ENCODE measurements at places on chromosomes 5 and 9.

DNA sequence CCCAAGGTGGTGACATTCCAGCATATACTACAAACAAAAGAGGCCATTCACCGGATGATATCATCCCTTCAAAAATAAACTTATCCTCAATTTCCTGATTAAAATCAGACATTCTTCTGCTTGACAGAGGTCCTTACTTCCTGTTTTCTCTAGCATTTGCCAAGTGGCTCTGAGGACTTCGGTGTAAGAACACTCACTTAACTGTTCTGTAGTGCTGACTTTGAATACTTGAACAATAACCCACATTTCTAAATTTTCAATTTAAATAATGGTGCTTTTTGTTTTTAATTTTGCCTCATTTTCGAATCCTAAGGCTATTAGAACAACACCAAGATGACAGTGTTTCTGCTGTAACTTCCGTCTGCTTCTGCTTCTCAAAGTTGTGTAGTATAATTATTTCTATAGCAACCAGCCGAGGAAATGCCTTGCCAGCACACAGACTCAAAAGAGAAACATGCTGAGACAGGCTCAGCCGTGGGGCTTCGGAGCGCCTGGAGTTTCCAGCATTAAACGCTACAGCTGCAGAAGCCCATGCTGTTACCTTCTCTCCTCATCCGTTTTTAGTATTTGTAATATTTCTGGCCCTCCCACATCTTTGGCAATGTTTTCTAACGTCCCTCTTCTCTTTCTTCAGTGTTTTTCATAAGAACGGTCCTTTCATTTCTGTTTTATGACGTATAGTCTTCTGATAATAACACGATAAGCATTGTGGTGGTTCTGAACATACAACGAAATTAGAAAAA, 19.5 kb upstream of the ANXA1 start:
- DNase-seq: no peak

DNA sequence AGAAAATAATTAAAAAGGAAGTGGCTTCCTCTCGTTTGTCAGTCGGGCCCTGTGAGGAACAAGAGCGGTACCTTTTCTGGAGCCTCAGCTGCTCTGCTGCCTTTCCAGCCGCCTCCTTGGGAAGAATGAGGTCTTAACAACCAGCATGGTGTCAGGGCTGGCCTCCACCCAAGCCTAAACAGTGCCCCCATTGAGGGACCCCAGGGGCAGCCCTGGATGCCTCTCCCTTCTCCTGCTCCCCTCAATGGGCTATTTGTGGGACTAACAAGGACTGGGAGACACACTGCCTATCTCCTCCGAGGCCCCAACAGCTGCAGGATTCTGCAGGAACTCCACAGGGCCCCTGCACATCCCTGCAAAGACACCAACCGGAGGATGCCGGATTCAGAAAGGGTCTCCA, 155.4 kb upstream of the MAP3K1 start:
- DNase-seq: no peak

DNA sequence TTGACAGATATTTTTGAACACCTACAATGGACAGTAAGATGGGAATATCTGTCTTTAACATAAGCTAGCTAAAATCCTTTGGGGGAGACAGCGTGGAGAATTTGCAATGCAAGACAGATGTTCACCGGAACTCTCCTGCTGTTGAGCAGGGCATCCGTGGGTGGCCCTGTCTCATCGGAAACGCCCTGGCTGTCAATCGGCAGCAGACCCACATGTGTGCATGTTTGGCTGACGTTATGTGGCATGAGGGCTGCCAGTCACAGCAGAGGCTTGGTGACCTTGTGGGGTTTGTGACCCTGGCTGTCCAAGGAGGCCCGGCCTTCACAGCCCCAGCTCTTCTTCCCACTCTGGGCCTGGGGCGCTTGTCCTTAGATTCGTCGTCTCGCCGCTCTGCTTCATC, 129.7 kb upstream of the OTULINL start:
- DNase-seq: no peak

- DNase-seq: no peak
These were observed 71.2 kb upstream of the TAF1L start for GRCh38 chr9:32706725-32707100.

GRCh38 chr9:89115426-89115825, 63.2 kb downstream of the SHC3 start:
- DNase-seq: no peak

DNA sequence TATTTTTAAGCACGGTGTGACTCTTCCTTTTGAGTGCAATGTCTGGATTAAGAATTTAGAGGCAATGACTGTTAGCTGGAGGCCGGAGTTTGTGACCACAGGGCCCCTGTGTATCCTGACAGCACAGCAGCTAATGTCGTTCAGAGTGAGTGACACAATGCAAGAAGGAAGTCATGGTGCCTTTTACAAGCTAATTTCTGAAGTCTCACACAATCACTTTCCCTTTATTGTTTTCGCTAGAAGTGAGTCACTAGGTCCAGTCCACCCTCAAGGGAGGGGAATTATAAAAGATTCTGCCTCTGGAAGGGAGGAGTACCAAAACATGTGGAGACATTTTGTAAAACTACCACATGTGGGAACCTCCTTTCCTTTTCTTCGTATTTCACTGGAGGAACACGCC, 185.5 kb upstream of the FGF10 start:
- no peak for DNase-seq

DNA sequence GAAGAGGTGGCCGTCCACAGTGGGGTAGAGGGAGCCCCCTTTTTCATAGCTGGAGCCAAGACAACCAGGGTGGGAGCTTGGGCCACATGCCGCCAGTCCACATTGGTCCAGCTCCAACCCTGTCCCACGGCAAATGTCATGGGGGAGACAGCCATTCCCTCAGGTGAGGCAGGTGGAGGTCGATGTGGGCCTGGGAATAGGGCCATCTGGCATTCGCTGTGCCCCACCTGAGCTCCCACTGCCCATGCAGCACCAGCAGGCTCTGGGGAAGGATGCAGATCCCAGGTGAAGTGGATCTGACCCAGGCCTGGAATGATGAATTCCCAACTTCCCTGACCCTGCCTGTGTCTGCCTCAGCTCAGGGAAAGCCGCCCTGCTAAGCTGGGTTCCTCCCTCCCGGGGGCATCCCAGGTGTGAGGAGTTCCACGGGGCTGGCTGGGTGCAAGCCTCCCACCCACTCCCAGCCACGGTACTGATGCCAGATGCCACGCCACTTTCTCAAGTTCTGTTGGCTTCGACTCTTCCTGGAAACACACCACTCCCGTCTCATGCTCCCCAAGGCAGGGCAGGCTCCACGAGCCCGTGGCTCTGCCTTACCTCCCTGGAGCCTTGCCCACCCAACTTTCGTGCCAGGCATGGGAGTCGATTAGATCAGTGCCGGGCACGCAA, 25.2 kb upstream of the FCN2 start:
- DNase-seq: no peak

GRCh38 chr9:75615284-75615683, 275.2 kb upstream of the PCSK5 start:
- no peak for DNase-seq

GRCh38 chr5:32426440-32427151, 17.9 kb downstream of the ZFR start:
- DNase-seq: no peak

DNA sequence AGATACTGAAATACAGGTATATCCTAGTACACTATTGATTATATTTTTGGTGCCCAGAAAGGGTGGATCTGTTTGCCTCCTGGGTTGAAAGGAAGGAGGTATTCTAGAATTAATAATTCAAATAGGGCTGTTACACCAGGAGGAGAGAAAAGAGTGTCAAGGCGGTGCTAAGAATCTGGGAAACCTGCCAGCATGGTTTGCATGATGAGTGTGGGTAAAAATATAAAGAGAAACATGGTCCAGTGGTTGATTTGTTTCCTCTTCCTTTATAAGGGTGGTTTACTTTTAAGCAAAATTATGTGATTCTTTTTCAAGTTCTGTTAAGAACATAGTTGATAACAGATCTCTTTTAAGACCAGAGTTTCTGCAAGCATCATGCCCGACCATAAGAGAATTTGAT, 69.4 kb upstream of the NFIB start:
- no peak for DNase-seq

DNA sequence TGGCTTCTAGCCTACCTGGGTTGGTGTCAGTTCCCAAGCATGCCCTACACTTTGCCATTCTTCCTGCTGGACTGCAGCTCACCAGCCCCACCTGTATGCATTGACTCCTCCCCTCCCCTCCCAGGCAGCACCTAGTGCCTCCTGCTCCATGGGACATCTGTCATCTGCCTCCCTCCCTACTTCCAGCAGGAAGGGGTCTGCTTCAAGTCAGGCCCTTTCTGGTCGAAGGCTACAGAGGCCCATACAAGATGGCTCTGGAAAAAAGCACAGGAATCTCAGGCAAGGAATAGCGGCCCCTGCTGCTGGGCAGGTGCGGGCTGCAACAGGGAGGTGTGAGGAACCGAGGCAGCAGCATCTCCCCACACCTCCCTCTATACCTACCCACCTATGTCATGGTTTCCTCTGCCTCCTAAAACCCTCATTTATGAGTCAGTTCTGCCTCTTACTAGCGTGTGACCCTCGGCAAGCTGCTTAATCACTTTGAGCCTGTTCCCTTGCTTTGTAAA, 19.7 kb downstream of the WWC1 start:
- DNase-seq: no peak

- no peak for DNase-seq
These were observed 993 bp upstream of the RALGDS start for GRCh38 chr9:133121915-133122550.

DNA sequence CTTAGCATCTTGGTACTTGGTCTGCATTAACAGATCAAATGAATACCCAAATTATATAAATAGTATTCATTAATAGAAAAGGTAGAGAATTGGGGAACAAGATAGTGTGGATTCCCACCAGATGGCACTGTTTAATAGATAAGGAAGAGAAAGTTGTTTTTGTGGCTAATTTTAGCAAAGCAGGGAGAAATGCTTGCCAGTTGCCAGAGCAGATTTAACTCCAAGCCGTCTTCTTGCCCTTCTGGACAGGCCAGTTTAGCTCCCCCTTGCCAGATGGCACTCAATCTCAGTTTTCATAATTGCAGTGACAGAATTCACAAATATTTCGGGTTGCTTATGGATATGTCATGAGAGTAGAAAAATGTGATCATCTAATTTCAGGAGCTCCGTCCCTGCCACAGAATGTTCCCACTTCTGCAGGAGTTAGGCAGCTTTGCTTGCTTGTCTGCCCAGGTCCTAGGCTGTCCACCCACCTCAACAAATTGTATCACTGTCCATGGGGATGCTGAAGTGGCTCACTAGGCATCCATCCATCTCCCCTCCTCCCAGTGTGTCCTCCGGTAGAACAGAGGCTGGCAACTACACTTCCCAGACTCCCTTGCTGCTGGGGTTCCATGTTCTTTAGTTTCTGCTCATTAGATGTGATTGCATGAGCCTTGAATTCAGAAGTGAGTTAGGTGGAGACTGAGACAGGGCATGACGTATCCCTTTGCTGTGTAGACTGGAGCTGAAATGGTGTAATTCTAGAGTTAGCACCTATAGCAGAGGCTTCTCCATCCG, 11.8 kb upstream of the HEXB start:
- no peak for DNase-seq

DNA sequence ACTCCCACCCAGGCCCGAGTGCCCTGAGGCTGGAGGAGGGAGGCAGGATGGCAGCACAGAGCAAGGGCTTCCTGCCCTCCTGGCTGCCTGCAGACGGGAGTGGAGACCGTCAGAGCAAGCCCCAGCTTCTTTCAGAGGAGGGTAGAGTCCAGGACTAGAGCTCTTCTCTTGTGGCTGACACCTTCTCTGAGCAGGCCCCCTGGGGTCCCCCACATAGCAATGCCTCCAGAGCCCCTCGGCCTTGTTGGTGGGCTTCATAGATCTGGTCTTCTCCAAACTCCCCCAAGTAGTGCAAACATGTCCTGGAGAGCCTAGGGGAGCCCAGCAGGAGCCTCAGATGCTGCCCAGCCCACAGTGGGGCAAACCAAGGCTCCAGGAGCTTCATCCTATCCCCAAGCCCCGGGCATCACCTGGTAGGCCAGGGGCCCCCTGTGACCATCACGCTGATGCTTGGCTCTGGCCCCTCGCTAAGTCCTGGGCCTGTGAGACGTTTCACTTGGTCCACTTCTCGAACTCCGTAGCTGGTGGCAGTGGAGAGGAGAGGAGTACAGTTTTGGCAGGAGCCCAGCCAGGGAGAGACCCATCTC, 2.0 kb downstream of the MZB1 start:
- peak; percentile 10 for DNase-seq

DNA sequence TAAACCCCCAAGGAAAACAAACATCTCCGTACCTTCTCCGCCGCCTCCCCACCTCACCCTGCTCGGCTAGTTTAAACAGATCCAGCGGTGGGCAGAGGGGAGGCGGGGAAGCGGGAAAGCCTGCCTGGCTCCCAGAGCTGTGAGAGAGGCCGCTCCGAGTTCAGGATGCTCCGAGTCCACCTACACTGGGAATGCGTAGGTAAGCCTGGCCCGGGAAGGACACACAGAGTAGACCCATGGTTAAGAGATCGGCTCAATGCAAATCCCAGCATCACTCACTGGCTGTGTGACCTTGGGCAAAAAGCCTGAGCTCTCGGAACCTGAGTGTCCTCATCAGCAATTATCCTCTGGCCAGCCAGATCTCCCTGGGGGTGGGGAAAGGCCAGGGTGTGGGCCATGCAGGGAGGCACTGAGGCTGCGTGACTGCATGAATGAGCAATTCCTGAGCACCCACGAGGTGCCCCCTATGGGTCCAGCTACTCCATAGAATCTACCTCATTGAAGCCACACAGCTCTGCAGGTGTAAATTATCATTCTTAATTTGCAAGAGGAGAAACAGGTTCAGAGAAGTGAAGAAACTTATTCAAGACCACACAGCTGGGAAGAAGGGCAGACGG, 30.5 kb upstream of the LMX1B start:
- DNase-seq: no peak

GRCh38 chr5:99314721-99315120, 385.9 kb upstream of the CHD1 start:
- DNase-seq: no peak

DNA sequence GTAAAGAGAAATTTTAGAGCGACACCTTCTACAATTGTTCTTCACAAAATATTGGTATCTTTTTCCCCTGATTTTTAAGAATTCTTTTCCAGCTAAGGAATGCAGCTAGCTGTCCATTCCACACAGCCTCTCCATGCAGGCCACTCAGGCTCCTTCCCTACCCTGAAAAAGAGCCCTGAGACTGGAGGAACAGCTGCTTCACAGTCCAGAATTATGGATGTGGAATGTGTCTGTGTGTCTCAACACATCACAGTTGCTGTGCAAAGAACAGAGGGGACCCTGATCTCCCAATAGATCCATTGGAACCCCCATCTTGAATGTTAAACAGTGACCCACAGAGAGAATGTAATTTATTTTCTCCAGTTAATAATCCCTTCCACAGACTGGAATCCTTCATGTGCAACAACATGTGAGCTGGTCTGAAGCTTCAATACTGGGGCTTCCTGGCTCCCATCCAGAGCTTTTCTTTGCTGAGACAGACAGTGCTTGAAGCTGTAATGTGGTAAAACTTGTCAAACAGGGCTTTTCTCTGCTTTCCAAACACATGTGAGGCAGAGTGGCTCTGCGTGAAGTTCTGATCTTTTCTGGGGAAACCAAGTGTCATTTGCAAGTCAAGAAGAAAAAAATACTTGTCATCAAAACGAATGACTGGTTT, 53.3 kb upstream of the SMC5 start:
- DNase-seq: no peak

Measured in D721Med (cell line).